ENCODE measurements at places on chromosomes 16 and 17.

DNA sequence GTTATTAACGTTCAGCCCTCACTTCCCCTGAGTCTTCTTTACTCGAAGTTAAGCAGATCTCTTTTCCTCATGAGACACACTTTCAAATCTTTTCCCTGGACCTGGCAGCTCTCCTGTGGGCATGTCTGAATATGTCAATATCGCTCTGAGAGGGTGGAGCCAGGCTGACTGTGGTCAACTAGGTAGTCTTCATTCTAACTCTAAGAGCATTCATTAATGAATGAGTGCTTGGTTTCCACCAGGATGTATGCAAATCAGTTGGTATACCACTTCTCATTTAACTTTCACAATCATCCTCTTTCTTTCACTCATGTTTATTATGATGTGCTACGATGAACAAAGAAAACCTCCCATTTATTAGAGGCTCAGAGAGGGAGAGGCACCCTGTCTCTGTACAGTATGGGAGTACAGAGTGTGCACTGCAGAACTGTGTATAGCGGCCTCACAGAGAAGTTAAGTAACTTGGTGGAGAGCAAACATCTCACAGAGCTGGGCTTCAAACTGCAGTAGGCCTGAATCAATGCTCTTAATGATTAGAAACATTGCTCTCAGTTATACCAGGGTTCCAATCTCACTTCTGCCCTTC is 39.9 kb downstream of the OTOA start:
- DNase-seq = peak; percentile 21

DNA sequence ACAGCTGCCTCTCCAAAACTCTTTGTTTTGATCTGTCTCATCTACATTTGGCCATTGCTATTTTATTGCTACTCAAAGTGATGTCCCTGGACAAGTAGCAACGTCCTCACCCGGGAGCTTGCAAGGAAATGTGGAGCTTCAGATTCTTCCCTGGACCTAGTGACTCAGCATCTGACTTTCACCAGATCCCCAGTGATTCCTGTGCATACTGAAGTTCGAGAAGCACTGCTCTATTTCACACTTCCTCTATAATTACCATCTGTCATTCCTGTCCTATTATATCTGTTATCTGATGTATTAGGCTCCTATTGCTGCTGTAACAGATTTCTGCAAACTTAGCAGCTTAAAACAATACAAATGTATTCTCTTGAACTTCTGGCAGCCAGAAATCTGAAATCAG is 28.5 kb upstream of the VAT1L start:
- no peak for DNase-seq

DNA sequence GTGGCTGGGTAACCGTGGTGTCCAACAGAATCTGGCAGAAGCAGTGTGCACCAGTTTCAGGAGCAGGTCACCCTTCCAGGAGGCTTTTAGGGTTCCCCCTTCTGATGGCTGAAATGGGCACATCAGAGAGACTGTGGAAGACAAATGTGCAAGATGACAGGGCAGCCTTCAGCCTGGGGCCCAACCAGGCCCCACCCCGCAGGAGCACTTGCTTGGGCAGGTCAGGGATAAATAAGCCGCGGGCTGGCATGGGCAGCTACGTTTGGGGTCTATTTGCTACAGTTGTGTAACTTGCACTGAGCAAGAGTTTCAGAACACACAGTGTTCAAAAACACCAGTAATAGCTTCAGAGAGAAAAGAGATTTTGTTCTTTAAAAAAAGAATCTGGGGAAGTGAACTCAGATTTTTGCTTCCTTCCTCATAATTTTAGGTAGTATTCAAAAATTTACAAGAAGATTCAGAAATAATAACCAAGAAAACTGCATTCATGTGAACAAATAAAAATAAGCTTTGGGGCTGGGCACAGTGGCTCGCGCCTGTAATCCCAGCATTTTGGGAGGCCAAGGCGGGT is 44.9 kb upstream of the BAHCC1 start:
- no peak for DNase-seq

DNA sequence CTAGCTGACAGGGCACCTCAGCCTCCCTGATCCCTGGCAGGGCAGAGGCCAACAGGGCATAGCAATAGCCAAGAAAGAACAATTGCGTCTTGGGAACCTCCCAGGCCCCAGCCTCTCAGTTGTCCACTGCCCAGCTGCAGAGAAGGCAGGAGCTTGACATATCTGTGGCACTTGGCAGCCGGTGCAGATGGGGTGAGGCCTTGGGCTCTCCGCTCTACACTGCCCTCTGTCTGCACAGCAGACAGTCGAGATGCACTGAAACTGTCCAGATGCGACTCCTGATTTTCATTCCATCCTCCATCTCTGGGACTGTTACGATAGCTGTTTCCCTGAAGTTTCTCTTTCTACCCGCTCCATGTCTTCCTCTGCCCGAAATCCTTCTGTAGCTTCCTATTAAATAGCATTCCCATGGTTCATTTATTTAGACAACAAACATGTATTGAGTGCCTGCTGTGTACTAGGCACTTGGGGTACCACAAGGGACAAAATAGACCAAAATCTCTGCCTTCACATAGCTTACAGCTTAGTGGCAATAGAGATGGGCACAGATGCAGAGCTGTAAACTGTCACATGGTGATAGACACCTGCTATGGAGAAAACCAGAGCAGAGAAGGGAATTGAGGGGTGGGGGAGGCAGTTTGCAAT is 3.3 kb downstream of the POLR3E start:
- peak; percentile 45 for DNase-seq

DNA sequence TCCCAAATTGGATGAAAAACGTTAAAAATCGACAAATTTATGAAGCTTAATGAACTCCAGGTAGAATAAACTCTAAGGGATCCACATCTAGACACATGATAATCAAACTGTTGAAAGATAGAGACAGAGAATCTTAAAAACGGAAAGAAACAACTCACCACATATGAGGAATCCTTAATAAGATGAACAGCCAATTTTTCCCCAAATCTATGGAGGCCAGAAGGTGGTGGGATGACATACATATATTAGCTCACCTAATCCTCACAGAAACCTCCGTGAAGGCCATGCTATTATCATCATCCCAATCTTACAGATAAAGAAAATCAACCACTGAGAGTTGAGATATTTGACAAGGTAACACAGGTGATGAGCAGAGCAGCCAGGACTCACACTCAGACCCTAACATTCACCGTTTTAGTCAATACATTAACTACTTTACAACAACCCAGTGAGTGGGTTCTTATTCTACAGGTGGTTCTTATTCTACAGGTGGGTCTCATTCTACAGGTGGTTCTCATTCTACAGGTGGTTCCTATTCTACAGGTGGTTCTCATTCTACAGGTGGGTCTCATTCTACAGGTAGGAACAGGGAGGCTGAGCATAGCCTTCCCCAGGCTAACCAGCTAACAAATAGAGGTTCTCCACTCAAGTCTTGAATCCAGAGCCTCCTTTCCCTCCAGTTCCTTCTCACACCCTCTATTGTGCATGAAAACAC is 4.8 kb downstream of the CACNG1 start:
- DNase-seq = no peak

All from MM.1S (cell line).